Activated CD4-positive, alpha-beta T cell treated with anti-CD3 and anti-CD28 coated beads for 48 hours (primary cell): ENCODE measurements at places on chromosomes 6 and 20.

DNA sequence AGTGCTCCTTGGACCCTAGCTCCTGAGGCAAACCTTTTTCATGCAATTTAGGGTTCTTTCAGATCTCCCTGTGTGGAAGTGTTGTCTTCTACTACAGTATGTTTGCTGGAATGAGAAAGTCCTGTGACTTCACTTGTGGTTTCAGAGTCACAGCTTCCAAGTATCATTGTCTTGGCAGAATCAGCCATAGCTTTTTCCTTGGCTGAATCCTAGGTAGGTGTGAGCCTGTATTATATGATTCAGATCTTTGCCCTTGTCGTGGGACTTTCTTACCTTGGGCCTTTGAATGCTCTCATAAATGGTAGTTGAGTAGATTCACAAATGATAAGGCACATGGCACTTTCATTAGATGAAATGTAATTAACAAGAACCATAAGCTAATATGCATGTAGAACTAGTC lies 16.5 kb downstream of the CARMIL1 start:
- DNase-seq, result no peak

DNA sequence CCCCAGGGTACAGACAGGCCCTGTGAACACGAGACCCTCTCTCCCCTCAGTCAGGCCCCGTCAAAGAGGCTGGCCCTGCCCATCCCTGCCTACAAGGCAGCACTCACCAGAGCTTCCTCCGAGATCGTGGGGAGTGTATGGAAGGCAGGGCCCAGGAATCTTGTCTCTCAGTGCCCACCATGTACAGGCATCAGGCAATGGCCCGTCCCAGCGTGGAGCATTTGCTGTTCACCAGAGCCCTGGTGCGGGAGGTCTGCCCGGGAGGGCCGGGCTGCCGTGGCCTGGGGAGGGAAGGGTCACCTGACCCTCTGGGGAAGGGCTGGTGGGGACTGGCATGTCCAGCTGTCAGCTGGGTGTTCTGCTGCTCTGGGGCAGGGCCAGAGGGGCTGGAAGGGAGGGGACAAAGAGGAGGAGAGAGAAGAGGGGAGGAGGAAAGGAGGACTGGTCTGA lies at the start of gene IP6K3:
Gene IP6K3, minus strand, starts transcription at position 255 of the 450 bp plus-strand sequence. CDS start 11,429 bp downstream, outside the sequence.
- no peak for DNase-seq

DNA sequence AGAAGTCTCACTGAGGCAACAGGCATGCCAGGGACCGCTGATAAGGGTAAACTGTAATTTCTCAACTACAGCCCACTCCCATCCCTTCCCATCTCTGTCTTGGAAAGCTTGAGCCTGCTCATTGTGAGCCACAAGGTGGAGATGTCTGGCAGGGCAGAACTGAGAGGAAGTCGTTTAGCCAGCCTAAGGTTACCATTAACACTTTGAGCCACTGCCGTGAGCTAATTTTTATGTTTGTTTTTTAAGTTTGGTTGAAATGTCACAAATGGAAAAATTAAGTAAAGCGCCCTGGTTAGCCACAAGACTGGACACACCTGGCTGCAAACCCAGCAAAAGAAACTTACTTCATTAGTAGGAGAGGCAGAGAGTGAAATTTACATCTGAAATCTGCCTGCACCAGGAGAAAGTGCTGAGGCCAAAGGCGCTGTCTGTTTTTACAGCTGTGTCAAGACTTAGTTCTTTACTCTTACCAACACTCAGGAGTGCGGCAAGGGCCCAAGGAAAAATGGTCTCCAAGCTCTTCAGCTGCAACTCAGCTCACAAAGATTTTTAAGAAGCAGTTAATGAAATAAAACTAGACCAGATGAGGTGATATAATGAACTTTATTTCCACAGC lies 50.0 kb upstream of the FAM83C start:
- no peak for DNase-seq

DNA sequence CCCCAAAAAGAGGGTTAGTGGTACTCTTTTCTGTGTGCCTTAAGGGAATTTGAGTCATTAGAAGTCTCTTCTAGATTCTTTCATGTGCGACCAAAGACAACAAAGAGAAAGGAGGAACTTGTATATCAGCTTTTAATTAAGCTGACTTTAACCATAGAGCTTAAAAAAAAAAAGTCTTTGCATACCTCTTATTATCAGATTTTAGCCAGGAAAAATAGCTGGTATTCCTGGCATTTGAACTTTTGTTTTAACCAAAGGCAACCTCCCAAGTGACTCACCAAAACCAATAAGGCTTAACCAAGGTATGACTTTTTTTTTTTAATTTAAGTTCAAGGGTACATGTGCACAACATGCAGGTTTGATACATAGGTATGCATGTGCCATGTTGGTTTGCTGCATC lies 375.0 kb downstream of the CDC5L start:
- DNase-seq, result no peak

DNA sequence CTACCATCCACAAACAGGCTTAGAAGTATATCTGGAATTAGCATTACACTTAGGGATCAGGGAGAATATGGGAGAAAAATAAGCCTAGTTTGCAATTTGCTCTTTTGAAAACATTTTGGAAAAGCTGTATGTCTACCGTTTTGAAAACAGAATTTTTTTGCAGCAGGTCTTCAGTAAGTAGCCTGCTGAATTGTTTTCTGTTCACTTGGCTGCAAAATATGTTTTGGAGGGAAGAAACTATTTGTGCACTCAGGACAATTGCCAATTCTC lies 39.6 kb downstream of the ILRUN start:
- no peak for DNase-seq

DNA sequence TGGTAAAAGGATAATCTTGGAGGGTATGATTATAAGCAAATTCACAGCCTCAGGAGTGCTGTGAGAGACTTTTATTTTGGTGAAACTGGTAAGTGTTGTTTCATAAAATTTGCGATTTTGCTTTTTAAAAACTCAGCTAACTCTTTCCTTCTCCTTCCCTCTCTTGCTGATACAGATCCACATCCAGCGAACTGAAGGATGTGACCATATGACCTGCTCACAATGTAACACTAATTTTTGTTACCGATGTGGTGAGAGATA lies 77.2 kb upstream of the TPD52L1 start:
- no peak for DNase-seq

- no peak for DNase-seq
These were observed 79.9 kb upstream of the SPTLC3 start for GRCh38 chr20:12928755-12929401.

DNA sequence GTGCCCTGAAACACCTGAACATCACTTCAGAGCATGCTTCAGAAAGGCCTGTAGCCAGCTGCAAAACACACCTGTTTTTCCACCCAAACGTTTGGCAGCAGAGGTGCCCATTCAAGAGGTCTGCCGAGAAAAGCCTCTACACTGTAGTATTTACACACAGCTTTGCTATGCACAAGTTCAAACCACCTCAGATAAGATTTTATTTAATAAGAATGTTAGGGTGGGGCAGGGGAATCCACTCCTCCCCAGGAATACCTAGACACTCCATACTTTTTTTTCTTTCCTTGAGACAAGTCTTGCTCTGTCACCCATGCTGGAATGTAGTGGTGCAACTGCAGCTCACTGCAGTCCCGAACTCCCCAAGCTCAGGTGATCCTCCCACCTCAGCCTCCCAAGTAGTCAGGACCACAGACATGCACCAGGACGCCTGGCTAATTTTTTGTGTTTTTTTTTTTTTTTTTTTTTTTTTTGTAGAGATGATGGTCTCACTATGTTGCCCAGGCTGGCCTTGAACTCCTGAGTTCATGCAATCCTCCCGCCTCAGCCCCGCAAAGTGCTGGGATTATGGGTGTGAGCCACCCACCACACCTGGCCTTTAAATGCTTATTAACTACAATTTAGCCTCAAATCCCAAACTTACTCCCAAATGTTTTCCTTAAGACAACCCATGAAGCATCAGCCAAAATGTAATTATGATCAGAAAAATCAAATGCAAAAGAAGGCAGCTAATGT lies 9.7 kb downstream of the MRPL14 start:
- no peak for DNase-seq

DNA sequence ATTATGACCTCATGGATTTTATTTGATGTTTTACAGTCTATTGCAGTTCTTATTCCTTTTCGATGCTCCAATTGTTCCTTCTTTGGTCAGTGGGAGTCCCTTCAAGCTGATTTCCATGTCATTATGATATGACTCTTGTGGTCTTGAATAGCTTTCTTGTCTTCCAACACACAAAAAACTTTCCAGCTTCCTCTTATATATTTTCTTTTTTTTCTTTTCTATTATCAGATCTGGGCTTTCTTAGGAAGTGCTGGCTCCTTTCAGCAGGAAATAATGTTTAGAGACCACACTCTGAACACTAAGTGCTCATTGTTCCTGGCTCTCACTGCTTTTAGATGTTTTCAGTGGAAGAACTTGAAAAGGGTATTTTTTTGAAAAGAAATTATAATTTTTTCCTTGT lies 3.1 kb upstream of the SLC17A1 start:
- DNase-seq, result no peak
